Motor neuron (in vitro differentiated cells): ENCODE measurements at places on chromosomes 6 and 20. TPM values are rescaled to one million over a fixed set of nuclear protein-coding genes. Genes with fewer than 3 reads are reported as not detected.

DNA sequence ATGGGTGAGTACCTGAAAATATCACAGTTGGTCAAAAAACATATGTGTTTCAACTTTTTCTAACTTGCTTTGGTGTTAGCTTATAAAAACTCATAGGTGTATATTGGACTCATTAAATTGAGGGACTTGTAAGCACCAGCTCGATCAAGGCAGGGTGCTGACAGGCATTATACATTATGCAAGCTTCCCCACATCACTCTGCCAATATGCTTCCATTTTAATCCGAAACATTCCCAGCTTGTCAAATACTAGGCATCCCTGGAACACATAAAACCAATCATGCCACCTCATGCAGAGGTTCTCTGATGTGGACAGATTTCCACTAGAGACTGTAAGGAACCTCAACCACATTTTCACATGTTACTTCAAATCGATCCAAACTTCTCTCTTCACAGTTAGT, 187.3 kb upstream of the NT5E start:
- peak; percentile 61 for ATAC-seq

DNA sequence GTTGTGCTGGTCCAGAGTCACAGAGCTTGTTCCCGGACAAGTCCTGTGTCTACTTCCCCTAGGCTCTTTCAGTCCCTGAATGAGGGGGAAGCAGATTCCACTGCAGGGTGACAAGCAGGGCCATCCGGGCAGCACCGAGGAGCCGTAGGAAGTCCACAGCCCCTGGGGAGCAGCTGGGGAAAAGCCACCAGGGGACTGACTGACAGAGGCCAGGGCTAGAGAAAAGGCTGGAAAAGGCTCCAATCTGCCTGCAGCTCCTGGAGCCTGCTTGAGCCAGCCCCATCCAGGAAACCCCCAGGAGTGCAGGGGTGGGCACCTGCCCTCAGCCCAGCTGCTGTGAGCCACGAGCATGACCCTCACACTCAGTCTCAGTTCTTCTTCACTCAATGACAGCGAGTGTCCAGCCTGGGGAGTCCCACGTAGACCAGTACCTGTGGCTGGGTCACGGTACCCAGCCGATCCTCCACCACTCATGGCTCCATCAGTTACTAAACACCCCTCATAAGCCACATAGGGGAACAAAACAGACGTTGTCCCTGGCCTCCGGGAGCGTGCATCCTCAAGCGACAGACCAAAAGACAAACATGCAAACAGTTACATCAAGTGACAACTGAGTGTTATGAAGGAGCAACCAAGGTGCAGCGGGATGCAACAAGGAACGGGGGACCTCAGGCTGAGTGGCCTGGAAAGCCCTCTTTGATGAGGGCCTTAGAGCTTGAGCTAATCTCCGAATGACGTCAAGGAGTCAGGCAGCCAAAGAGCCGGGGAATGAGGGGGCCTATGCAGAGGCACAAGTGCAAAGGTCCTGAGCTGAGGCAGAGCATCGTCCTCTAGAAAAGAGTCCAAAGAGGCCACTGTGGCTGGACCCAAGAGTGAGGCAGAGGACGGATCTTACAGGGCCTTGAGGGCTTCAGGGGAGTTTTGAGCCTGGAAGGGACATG, 24.8 kb upstream of the VSTM2L start:
- ATAC-seq: peak; percentile 18

DNA sequence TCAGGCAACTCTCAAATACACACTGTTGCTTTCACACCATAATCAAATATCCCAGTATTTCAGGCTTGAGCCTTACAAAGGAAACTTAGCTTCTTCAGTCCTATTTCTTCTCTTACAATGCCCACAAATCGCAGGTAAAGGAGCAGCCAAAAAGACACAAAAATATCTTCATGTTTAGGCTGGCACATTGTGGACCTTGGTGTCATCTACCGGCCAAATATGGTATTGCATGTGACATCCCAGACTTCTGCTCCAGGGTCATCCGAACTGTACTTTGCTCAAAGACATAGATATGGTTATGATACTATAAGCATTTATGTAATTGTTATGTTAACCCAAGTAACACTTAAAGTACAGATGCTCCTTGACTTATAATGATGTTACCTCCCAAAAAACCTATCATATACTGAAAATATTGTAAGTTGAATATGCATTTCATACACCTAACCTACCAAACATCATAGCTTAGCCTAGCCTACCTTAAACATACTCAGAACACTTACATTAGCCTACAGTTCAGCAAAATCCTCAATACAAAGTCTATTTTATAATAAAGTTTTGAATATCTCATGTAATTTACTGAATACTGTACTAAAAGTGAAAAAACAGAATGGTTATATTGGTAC, 4.6 kb downstream of the OR2H2 start:
- ATAC-seq: no peak

The RFX6 gene
- total RNA-seq: not detected in 2 replicates

- ATAC-seq: no peak
Measured at GRCh38 chr6:160419488-160419887, 71.3 kb downstream of the SLC22A3 start.

GRCh38 chr6:99819853-99820252, 174.2 kb downstream of the MCHR2 start:
- ATAC-seq: no peak

GRCh38 chr6:37860226-37860839, 40.8 kb downstream of the ZFAND3 start:
- ATAC-seq: peak; percentile 24

The SLC13A3 gene
- 0.97 and 1.6 TPM in 2 replicates for total RNA-seq

The EFCAB8 gene
- 0.17 and 0.23 TPM in 2 replicates for total RNA-seq

- no peak for ATAC-seq
Measured at GRCh38 chr6:149593408-149593807, 27.2 kb downstream of the GINM1 start.

GRCh38 chr20:48697845-48698491, 129.8 kb downstream of the PREX1 start:
- peak; percentile 79 for ATAC-seq

GRCh38 chr6:148495029-148495428, 152.4 kb downstream of the SASH1 start:
- ATAC-seq: no peak

The ARMC12 gene
- 1.5 and 2.9 TPM in 2 replicates for total RNA-seq

The MAP7 gene
- 6.9 and 7.3 TPM in 2 replicates for total RNA-seq
